Fibroblast of villous mesenchyme (primary cell): ENCODE measurements at places on chromosomes 3 and 15.
A peak's percentile ranks its signal among the peaks of the same experiment; 100 is the strongest.

GRCh38 chr15:70215951-70216350 is 118.2 kb upstream of the TLE3 start:
- DNase-seq: no peak

DNA sequence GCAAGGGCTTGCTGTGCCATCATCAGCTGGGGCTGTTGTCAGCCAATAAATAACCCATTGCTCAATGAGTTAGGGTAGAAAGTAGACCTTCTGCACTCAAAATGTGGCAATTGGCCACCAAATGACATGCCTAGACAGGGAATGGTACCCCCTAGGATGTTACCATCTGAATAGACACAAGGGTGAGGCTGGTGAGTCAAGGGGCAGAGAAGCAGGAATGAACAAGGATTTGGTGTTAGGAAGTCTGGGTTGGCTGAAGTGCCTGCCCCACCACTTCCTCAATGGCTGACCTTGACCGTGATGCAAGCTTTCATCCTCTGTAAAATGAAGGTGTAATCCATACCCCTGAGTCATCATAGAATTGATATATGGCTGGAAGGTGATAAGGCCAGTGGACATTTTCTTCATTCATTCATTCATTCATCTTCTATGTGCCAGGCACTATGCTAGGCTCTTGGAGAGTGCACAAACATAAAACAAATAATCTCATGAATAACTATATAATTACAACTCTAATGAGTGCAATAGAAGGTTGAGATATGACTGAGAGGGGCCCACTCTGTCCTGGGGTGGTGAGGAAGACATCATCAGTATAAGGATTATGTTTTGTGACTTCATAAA is 4.4 kb upstream of the CA12 start:
- no peak for DNase-seq

- DNase-seq: peak; percentile 89
Measured at GRCh38 chr3:38154033-38154494, 11.3 kb upstream of the OXSR1 start.

GRCh38 chr15:70579766-70580165 is 183.6 kb downstream of the UACA start:
- DNase-seq: no peak

- DNase-seq: no peak
Measured at GRCh38 chr15:76108021-76108723, 48.4 kb downstream of the TMEM266 start.

DNA sequence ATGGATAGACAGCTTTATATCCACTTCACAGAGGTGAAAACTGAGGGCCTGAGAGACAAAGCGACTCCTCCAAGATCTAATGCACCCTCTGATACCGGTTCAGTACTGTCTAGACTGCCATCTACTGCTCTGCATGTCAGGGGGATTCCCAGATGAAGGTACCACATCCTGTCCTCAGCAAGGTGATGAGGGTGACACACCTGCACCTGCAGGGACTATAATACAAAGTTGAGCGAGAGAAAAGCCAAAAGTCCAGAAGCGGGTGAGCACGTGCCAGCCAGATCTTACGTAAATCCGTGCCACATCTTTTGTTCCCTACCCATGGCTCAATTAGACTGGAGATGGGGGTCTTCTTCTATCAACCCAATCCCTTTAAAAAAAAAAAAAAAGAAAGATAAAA is 32.4 kb upstream of the HES1 start:
- no peak for DNase-seq

GRCh38 chr3:85244519-85244918 is 285.7 kb downstream of the CADM2 start:
- no peak for DNase-seq

- no peak for DNase-seq
Measured at GRCh38 chr3:62771331-62772072, 103.7 kb downstream of the CADPS start.

DNA sequence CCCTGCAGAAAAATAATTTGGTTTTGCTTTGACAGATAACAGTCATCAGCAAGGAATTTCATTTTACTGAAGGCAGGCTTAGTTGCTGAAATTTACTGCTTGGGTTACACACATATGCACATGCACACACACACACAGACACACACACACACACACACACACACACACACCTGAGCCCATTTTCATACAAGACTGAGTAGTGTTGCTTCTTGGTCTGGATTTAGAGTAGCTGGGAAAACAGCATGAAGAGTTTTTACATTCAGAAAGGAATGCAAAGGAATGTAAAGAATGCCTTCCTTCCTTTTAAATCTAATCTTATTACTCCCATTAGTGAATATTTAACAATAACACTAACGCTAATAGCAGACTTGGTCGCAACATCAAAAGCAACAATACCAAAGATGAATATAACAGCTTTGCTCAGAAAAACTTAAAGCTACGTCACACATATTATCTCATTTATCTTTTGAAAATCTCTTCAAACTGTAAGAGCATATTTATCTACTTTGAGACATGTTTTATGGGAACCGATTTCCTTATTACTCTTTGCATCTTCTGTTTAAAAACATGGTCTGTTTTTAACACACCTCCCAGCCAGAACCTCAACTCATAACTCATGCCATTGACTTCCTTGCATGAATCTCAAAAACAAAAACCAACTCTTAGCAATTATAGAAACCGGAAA is 32.5 kb downstream of the RFTN1 start:
- peak; percentile 92 for DNase-seq
